NCI-H1105 (cell line): ENCODE measurements at places on chromosomes 5 and 9.

DNA sequence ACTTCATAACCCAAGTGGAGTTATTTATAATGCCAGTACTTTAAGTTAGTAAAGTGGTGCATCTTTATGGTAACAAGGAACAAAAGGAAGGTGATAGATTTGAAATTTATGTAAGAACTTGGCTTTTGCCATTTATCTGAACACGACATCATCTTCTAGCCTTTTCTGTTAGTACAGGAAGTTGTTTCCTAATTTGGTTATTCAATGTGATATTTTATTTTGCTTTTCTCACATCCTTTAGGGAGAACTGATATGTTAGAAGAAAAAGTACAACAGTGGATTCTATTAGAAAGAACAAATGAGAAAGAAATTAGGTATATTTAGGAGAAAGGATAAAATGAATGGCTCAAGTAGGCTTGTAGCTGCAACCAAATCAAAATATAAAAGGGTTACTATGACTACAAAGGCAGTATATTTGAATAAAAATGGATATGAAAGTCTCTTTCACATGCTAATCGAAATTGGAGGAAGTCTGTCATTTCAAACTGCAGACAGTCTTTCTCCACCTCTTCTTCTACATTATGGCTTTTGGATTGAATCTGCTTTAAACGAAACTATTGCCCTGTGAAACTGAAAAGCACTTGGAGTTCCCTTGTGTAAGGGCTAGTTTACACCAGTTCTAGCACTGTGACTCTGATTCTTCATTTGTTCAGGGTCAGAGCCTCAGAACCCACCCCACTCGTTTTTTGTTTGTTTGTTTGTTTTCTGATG is 18.5 kb upstream of the SLC24A2 start:
- no peak for DNase-seq

DNA sequence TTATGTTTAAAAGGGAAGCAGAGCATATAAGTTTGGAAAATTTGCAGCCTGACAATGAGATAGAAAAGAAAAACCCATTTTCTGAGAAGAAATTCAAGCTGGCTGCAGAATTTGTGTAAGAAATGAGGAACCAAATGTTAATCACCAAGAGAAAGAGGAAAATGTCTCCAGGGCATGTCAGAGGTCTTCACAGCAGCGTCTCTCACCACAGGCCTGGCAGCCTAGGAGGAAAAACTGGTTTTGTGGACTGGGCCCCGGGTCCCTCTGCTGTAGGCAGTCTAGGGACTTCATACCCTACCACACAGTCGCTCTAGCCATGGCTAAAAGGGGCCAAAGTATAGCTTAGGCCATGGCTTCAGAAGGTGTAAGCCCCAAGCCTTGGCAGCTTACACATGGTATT is 32.1 kb upstream of the HSD17B4 start:
- DNase-seq, result no peak

- DNase-seq, result no peak
Observed at GRCh38 chr5:113031104-113031503, 54.5 kb downstream of the DCP2 start.

GRCh38 chr9:23153058-23153457 is 673.0 kb downstream of the ELAVL2 start:
- no peak for DNase-seq

GRCh38 chr9:128006332-128006996 is 25.7 kb upstream of the EEIG1 start:
- DNase-seq, result no peak

GRCh38 chr5:165573445-165573844 is 2068.0 kb downstream of the MAT2B start:
- DNase-seq, result no peak

DNA sequence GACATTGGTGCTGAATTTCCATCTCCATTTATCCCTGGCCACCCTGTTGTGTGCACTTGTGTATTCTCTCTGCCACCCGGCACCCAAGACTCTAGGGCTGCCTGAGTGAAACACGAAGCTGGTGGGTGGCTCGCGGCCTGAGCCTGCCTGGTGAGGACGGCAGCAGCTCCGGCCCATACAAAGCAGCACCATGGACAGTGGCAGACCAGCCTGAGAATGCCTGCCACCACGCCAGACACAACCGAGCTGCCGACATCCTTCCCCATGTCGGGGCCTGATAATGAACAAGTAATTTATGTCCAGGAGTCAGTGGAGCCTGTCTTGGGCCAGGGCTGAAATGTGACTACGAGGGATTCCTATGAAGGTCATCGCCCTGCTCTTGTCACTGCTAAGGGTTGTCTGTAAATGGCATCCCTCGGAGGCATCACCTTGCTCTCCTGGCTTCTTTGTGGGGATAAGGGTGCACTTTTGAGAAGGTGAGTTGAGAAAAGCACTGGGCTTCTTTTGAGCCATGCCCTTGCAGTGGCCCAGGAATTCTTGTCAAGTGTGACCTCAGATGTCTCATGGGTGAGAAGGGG is 175.7 kb downstream of the MELK start:
- no peak for DNase-seq

- DNase-seq, result no peak
Observed at GRCh38 chr5:81555865-81556264, 161.9 kb upstream of the ACOT12 start.

DNA sequence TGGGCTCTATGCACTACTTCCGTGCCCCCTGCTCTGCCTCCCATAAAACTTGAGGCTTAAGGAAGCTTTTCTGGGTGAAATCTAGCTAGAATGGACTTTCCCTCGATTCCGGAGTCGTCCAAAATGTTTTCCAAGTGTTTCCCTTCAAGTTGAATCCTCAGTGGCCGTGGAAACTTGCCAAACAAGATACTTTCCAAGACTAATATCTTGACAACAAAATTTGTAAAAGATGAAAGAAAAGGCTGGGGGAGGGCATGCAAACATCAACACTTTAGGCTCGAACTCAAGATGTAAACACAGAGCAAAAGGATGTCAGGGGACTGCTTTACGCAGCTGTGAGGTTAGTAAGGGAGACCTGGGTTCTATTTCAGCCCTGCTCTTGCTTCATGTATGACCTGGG is 482.8 kb upstream of the KLF4 start:
- DNase-seq, result no peak
